ENCODE measurements at places on chromosomes 11 and 22.

GRCh38 chr22:37498289-37498909, 12.2 kb upstream of the MFNG start:
- DNase-seq = no peak

GRCh38 chr22:31400023-31400397, 606 bp downstream of the DRG1 start:
- DNase-seq = peak; percentile 38

DNA sequence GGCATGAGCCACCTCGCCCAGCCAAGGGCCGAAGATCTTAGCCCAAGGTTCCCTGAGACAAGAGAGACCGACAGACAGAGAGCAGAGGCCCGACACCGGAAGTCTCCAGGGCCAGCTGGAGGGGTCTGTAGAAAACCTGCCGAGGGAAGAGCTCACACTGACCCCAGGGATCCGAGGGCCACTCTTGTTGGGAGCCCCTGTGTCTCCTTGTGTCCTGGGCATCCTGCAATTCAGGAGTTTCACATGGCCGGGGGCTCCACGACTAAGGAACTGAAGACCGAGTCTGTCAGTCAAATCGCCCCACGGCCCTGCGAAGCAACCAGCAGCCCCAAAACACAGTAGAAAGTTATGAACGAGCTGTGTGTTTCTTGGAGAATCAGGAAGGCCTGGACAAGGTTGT, 1482.0 kb downstream of the BRD1 start:
- DNase-seq = no peak

- no peak for DNase-seq
Measured at GRCh38 chr11:17581036-17581731, 34.1 kb downstream of the OTOG start.

DNA sequence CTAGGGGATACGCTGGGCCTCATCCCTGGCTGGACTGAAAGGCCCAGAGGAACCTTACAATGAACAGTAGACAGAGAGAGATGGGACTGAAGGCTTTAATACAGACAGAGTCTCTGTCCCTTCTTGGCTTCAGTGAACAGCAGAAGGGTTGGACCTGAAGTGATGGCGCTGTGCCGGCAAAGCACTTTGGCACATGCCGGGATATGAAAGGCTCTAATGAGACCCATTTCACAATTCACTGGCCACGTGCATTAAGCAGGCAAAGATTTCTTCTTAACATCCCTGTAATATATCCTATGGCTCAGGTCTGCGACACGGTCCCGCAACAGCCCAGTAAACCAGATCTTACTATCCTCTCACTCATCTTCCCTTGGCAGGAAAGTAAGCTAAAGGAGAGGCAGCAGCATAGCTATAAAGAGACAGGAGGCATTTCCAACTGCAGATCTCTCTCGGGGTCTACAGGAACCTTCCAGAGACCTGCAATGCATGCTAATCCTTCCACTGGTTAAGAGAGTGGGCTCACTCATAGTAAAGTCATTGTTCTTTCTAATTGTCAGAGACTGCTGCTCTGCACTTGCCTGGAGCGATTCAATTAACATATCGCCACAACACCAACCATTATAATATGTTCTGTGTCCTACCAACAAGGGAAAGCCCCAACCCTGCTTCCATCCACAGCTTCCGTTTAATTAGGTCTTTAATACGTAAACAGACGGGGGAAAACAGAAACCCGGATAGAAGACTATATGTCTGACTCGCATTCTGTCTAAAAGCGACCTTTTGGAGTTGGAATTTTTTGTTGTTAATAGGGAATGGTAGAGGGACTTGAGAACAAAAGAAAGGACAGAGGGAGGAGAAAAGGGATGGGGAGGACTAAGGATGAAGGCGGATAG, 1179.0 kb downstream of the LRRC4C start:
- no peak for DNase-seq

DNA sequence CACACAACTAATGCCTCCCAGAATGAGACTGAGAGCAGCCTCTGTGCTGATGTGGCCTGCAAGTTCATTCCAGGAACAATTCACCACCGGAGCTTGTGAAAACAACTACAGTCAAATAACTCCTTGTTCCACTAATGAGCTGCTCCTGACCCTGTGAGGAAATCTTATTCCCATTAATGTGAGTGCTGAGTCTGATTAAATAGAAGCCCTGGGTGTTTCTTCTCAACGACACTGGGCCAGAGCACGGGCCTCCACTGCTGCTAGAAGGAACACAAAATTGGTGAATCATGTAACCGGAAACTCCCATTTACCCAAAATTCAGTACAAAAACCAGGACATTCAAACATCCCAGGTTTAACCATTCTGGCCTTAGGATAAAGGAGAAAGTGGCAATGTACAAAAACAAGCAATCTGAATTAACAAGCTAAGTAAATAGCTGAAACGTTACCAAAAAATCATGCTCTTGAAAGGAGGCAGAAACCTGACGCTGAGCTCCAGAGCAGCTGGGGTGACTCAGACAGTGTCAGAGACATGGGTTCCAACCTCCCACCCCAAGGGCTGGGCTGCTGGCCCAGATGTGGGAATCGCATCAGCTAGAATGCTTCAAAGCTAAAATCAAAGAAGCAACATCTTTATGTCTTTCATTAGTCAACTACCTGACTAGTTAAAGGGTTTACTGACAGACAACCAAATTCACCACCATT, 26.7 kb downstream of the SERGEF start:
- no peak for DNase-seq

Data from lung (tissue), 17 donors.